ENCODE measurements at places on chromosomes 3 and 15. TPM values are rescaled to one million over a fixed set of nuclear protein-coding genes. Genes with fewer than 3 reads are reported as not detected.
A peak's percentile ranks its signal among the peaks of the same experiment; 100 is the strongest.

DNA sequence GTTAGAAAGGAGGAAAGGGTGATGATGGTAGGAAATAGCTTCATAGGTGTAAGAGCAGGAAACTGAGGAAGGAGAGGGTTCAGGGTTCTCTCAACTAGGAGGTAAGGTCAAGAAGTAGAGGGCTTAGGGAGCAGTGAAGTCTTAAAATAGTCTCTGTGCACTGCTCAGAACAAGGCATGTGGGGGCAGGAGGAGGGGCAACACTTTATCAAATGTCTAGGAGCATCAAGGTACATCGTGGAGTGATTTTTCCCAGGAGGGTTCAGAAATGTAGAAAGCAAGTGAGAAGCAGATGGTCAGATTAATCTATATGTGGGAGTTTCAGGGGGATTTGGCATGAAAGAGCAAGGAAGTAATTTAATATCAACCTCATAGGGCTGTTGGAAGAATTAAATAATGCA lies 58.8 kb downstream of the TNIK start:
- DNase-seq: no peak
- H3K27ac ChIP-seq: no peak overlapping the region
- no peaks in the 10 kb centered on the region for H3K36me3 ChIP-seq
- H3K4me1 ChIP-seq: peaks cover 7% of the 10 kb centered on the region
- H3K27me3 ChIP-seq: no peaks in the 10 kb centered on the region

- no peak overlapping the region for H3K4me3 ChIP-seq
- H3K27ac ChIP-seq: no peak overlapping the region
- no peaks in the 10 kb centered on the region for H3K27me3 ChIP-seq
- no peaks in the 10 kb centered on the region for H3K36me3 ChIP-seq
These were observed 171.1 kb upstream of the ICE2 start for GRCh38 chr15:60649845-60650548.

- peak within 1 kb of the TSS; percentile 94 for H3K27ac ChIP-seq
- DNase-seq: no peak
These were observed at the start of gene FAM131A for GRCh38 chr3:184337399-184337714. TSS of gene FAM131A (plus strand) at chr3:184337600. CDS start at chr3:184337631, 31 bp downstream.

- no peak overlapping the region for H3K27ac ChIP-seq
- H3K4me1 ChIP-seq: no peaks in the 10 kb centered on the region
- H3K36me3 ChIP-seq: no peaks in the 10 kb centered on the region
- no peak overlapping the region for H3K4me3 ChIP-seq
- DNase-seq: no peak
These were observed 22.3 kb downstream of the PRR20G start for GRCh38 chr3:127265581-127265981.

DNA sequence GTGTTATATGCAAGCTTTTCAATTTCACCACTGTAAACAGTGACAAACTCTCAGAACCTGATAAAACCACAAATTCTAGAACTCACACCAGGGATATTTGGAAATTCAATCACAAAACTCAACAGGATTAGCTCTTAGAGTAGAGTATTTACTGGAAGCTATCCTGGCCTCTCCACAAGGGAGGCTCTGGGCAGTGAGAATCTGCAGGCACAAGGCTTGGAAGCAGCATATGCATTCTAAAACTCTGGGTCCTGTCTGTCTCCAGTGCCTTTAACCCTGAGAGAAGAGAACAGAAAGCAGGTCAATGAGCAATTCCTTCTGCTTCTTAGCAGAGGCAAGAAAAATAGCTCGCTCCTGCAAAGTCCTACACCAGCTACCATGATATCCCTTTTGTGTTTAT lies 23.4 kb downstream of the PLSCR4 start:
- no peak overlapping the region for H3K4me3 ChIP-seq
- DNase-seq: peak; percentile 13
- no peak overlapping the region for H3K27ac ChIP-seq

GRCh38 chr3:108021131-108021530 lies 69.7 kb downstream of the CD47 start:
- H3K27ac ChIP-seq: no peak overlapping the region
- no peak overlapping the region for H3K4me3 ChIP-seq
- H3K27me3 ChIP-seq: no peaks in the 10 kb centered on the region
- no peak for DNase-seq
- no peaks in the 10 kb centered on the region for H3K36me3 ChIP-seq
- no peaks in the 10 kb centered on the region for H3K4me1 ChIP-seq

DNA sequence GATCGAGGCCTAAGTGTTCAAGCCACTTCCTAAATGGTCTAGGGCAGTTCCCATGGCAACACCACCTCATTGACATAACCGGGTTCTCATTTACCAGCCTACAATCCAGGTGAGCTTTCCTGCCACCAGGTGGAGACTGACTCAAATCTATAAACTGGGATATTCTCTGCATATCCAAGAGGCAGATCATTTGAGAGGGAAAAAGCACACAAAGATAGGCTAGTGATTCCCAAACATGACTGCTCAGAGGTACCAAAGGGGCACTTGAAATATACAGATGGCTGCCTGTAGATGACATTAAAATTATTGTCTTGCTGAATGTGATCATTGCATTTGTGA lies 141.3 kb upstream of the PROK2 start:
- no peak overlapping the region for H3K27ac ChIP-seq
- H3K36me3 ChIP-seq: no peaks in the 10 kb centered on the region
- peak; percentile 44 for DNase-seq
- peaks cover 15% of the 10 kb centered on the region for H3K4me1 ChIP-seq
- no peak overlapping the region for H3K4me3 ChIP-seq
- H3K27me3 ChIP-seq: no peaks in the 10 kb centered on the region

ECE2 gene
- 0.15 TPM for total RNA-seq

GRCh38 chr15:39336926-39337325 lies 244.0 kb upstream of the THBS1 start:
- peaks cover 23% of the 10 kb centered on the region for H3K4me1 ChIP-seq
- no peak overlapping the region for H3K4me3 ChIP-seq
- no peaks in the 10 kb centered on the region for H3K27me3 ChIP-seq
- no peak overlapping the region for H3K27ac ChIP-seq
- no peak for DNase-seq

DNA sequence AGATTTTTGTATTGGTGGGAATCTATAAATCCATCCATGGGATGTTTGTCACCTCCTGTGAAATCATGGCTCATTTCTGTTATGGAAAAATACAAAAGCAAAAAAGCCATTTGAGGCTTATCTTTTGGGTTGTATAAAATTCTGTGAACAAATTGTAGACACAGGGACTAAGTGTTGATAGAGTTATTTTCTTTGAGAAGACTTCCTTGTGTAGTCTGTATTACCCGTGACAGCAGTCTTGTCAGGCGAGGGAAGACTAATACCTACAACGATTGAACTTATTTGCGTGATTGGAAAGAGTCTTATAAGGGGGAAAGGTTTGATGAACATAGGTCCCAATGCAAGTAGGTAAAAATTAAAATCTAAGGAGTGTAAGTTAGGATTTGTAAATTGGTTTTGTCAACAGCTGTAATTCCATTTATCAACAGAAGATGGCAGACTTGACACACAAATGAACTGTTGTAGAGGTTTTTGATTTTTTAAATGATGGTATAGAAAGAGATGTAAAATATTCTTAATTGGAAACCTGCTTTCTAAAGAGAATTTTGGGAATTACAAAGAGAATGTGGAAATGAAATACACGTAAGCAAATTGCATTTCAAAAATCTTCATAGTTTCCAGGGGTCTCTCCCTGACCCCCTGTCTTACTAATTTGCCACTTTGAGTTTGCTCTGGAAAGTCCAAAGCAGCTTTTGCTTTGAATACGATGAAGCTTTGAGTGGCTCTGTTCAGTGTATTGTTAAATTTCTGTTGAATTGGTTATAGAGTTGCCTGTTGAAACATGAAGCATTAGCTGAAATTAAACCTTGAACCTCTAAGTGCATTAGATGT lies 33.2 kb downstream of the SLC25A26 start:
- peak; percentile 12 for DNase-seq
- H3K27ac ChIP-seq: no peak overlapping the region
- H3K4me1 ChIP-seq: no peaks in the 10 kb centered on the region
- no peaks in the 10 kb centered on the region for H3K27me3 ChIP-seq
- no peaks in the 10 kb centered on the region for H3K36me3 ChIP-seq

GRCh38 chr3:128919988-128920387 lies 40.6 kb downstream of the ACAD9 start:
- H3K36me3 ChIP-seq: no peaks in the 10 kb centered on the region
- H3K4me1 ChIP-seq: no peaks in the 10 kb centered on the region
- H3K27ac ChIP-seq: no peak overlapping the region

GRCh38 chr3:87370007-87370406 lies 93.6 kb upstream of the POU1F1 start:
- no peaks in the 10 kb centered on the region for H3K4me1 ChIP-seq
- H3K36me3 ChIP-seq: no peaks in the 10 kb centered on the region

DNA sequence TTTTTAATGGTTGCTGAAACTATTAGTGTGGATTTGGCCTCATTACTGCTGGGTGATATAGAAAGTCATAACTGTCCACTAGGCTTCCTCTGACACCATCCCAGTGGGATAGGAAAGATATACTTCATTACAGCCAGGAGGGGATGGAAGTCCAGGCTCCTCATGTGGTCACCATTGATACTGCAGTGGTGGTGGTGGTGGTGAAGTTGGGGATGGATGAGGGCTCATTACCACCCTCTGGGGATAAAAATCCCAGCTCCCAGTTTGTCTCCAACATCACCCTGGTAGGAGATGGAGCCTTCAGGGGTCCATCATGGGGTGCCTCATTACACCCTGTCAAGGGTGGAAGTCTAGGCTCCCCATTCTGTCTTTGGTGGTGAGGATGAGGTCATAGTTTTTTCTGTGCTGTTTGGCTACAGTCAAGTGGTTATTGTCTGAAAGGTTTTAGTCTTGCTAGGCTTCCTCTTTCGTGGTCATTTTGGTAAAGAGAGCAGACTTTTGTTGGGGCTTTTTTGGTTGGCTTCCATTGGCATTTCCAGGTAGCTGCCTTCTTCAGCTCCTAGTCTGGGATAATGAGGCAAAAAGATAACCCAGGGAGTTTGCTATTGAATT lies 30.1 kb upstream of the FILIP1L start:
- H3K27ac ChIP-seq: no peak overlapping the region
- DNase-seq: no peak
- no peaks in the 10 kb centered on the region for H3K27me3 ChIP-seq
- no peaks in the 10 kb centered on the region for H3K4me1 ChIP-seq
- no peaks in the 10 kb centered on the region for H3K36me3 ChIP-seq

GRCh38 chr3:186152361-186152798 lies 43.5 kb upstream of the ETV5 start:
- H3K27me3 ChIP-seq: peaks cover 9% of the 10 kb centered on the region
- no peak overlapping the region for H3K4me3 ChIP-seq

- H3K27me3 ChIP-seq: no peaks in the 10 kb centered on the region
- no peak overlapping the region for H3K27ac ChIP-seq
- DNase-seq: no peak
- H3K4me1 ChIP-seq: no peaks in the 10 kb centered on the region
- H3K4me3 ChIP-seq: no peak overlapping the region
- no peaks in the 10 kb centered on the region for H3K36me3 ChIP-seq
These were observed 408.4 kb downstream of the AGBL1 start for GRCh38 chr15:86488046-86488445.

CMTM6 gene
- 70.2 TPM for total RNA-seq

DNA sequence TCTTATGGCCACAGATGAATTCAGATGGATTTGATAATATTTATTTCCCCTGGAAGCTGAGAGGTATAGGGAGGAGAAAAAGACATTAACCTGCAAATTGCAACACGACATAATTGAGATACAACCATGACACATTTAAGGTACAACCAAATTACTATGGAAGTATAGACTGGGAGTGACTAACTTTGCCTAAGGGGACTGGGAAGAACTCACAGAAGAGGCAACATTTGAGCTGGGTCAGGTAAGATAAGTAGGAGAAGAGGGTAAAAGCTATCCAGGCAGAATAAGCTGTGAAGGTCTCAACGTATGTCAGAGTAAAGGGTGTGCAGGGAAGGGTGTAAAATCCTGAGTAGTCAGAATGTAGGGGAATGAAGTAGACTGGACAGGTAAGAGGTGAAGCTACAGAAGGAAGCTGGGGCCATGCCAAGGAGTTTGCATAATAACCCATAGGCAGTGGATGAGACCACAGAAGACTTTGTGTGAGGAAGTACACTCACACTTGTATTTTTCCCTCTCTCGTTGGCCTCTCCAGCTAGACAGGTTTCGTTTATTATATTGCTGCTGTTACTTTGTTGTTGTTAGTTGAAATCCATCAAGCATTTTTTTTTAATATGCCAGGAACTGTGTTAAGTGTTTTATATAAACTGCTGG lies 28.0 kb upstream of the PTX3 start:
- H3K27me3 ChIP-seq: no peaks in the 10 kb centered on the region
- no peak overlapping the region for H3K4me3 ChIP-seq
- no peak overlapping the region for H3K27ac ChIP-seq

- no peaks in the 10 kb centered on the region for H3K36me3 ChIP-seq
- peak overlapping the region; percentile 91 for H3K27ac ChIP-seq
- no peaks in the 10 kb centered on the region for H3K27me3 ChIP-seq
- peak overlapping the region; percentile 77 for H3K4me3 ChIP-seq
These were observed 739 bp downstream of the SNRPN start for GRCh38 chr15:24955531-24955921.

DNA sequence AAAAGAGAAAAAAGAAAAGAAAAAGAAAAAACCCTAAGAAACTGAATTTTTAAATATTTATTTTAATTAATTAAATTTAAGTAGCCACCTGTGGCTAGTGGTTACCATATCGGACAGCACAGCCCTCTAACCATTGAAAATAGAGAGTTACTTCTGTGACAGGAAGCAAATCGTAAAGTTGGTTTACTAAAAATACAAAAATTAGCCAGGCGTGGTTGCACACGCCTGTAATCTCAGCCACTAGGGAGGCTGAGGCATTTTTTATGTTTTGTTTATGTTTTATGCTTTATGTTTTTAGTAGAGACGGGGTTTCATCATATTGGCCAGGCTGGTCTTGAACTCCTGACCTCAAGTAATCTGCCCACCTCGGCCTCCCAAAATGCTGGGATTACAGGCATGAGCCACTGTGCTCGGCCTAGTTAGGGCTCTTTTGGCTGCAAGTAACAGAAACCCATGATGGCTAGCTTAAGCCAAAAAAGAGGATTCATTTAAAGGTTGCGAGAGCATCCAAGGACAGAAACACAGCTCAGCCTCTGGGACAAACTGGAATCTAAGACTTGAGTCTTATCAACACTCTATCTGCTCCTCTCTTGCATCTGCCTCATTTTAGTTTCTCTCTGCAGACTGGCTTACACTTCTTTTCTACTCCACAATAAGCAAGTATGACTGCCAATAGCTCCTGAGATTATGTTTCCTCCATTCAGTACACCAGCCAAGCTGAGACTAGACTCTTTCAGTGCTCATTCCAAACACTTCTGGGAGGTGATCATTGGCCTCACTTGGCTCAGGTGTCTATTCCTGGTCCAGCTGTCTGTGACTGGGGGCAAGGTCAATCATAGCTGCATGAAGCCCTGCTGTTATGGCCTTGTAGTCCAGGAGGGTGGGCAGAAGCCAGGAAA lies 6.8 kb upstream of the SKIL start:
- H3K36me3 ChIP-seq: no peaks in the 10 kb centered on the region
- H3K4me1 ChIP-seq: peaks cover 11% of the 10 kb centered on the region
- no peak overlapping the region for H3K4me3 ChIP-seq
- no peak overlapping the region for H3K27ac ChIP-seq

AADACL2 gene
- not detected for total RNA-seq

PLD1 gene
- total RNA-seq: 0.21 TPM

DNA sequence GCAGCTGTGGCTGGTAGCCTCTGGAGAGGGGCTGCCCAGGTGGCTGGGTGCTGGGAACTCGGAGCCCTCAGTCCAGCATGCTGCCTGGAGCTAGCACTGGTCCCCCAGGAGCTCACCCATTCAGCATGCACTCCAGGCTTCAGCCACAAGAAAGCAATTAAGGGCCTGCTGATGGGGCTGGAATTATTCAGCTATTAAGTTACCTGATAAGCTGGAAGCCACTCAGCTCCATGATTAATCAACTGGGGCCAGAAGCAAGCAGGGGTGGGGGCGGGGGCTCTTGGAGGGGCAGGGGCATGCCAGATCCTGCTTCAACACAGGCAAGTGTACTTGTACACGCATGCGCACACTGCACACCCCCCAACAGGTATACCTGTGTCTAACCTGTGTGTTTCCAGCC lies 22.1 kb upstream of the TMEM115 start:
- H3K36me3 ChIP-seq: no peaks in the 10 kb centered on the region
- peaks cover 6% of the 10 kb centered on the region for H3K4me1 ChIP-seq
- no peak overlapping the region for H3K4me3 ChIP-seq
- no peaks in the 10 kb centered on the region for H3K27me3 ChIP-seq
- no peak for DNase-seq

Data from neural progenitor cell (in vitro differentiated cells).